Activated T-helper 1 cell treated with anti-CD3 and anti-CD28 coated beads, Interleukin-2, amount 50 U/mL, for 16 hours (primary cell): ENCODE measurements at places on chromosomes 7 and 10.

- peak; percentile 0 for DNase-seq
These were observed 973 bp downstream of the SDK1 start for GRCh38 chr7:3301831-3302618.

DNA sequence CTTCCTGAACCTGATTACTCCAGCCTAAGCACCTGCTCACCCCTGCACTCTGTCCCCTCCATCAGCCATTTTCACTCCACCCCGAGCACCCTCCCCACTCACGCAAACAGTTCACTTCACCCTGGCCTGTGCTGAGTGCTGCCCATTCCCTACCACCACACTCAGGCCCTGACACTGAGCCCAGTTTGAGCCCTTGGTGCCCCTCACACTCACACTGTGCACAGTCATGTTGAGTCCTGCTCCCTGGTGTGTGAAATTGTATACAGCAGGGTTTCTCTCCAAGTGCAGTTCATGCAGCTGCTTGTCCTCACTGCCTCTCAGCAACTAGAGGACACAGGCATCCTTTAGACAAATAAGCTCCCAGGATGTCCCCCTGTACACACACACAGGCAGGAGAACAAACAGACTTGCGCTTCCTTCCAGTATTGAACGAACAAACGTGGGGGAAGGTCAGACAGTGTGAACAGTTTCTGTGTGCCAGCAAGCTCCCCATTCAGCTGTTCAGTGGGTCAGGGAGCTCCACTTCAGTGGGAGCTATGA lies 6.8 kb downstream of the MYO1G start:
- DNase-seq: no peak

- no peak for DNase-seq
These were observed 54.8 kb downstream of the PPP1R17 start for GRCh38 chr7:31741852-31742251.

- DNase-seq: peak; percentile 81
These were observed at the start of gene EXOC4 for GRCh38 chr7:133252858-133253518. EXOC4 (plus strand) TSS chr7:133253078.

DNA sequence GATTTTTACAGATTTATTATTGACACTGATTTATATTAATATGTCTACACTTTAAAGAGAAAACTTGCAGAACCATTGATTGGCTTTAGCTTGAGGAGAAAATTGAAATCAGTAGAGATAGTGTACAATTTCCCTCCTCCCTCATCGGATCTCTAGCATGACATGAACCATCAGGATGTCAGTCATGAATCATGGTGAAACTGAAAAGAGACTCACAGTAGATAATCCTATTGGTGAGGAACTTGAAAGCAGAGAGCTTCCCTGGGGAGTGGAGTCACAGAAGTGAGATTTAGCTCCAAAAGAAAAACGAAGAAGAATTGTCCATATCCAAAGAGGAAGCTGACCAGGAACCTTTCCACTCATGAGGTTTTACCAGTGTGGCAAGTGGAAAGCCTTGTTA lies 346.8 kb downstream of the ABCA13 start:
- no peak for DNase-seq

GRCh38 chr10:132446661-132447445 lies 49.9 kb downstream of the PWWP2B start:
- DNase-seq: peak; percentile 23

GRCh38 chr10:87818505-87819288 lies 671 bp upstream of the ATAD1 start:
- peak; percentile 38 for DNase-seq

DNA sequence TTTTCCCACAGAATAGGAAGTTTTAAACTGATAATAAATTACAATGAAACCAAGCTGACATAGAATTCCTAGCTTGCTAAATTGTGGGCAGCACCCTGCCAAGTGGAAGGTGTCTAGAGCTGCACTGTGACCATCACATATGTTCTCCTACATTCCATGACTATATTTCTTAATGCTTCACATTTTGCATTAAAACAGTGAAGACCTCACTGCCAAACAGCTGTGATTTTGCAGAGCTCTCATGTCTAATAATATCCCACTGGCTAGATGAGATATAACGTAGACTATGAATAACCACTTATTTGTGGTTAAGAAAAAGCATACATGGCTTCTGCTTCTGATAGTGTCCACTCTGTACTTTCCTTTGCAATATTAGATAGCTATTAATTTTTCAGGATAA lies 228.3 kb upstream of the TEX47 start:
- no peak for DNase-seq

DNA sequence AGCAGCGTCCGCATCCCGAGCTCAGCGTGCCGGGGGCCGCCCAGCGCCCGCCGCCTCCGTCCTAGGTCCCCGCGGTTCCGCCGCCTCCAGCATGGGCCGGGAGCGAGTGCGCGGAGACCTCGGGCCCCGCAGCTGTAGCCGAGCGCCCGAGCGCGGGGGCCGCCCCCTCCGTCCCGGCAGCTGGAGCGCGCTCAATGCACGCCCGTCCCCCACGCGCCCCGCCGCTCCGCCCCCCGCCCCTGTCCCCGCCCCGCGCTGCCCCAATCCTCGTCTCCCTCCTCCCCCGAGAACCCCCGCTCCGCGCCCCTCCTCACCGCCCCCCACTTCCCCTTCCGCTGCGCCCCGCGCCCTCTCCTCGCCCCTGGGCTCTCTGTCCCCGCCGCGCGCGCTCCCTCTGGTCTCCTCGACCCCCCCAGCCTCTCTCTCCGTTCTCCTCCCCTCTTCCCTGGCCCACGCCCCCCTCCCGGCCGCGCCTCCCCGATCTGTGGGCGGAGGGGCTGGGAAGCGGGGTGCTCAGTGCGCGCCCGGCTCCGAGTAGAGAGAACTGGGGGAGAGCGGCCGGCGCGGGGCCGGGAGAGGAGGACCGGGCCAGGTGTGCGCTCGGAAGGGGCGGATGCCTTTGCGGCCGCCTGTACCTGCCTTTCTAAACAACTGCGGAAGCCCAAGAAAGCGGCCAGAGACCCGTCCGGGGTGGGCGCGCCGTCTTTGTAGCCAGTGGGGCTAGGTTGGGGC lies at the start of gene VIPR2:
TSS of gene VIPR2 (minus strand) at position 110 of the 732 bp plus-strand sequence. CDS start at position 14, 96 bp downstream.
- no peak for DNase-seq

DNA sequence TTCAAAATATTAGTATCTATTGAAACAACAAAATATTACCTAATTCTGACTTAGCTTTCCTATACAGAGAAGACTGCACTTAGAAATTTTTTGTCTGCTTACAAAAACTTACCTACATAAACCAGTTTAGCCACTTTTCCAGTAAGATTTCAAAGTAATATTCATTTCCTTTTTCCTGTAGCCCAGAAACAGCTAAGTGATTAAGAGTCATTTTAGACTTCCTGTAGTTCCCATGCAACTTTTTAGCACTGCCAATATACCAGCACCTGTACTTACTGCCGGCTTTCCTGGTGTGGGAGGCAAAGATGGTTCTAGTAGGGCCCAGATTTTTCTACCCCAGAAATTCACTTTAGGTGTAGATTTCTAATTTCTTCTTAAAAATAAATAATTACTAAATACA lies 21.8 kb downstream of the NT5C2 start:
- no peak for DNase-seq

- no peak for DNase-seq
These were observed 9.6 kb upstream of the KIF5B start for GRCh38 chr10:32065856-32066255.

DNA sequence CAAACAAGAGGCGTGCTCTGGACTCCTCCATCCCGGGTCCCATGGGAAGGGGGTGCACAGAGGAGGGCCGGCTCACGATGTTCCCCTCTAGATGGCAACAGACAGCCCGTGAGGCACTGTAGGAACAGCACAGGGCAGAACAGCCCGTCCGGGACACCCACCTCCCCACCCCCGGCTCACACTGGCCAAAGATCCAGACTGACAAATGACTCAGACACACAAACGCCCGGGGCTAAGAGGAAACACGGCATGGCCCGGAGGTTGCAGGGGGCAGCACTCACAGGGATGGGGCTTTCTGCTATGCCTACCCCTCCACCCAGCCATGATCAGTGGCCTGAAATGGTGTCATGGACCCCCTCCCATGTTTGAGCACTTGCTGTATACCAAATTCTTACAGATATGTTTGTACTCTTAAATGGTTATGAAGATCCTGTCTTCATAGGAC lies 4.9 kb upstream of the ELN start:
- DNase-seq: no peak

- no peak for DNase-seq
These were observed 62.7 kb downstream of the ADRA2A start for GRCh38 chr10:111139567-111139966.

GRCh38 chr10:101444058-101444898 lies 90.3 kb downstream of the BTRC start:
- DNase-seq: no peak

DNA sequence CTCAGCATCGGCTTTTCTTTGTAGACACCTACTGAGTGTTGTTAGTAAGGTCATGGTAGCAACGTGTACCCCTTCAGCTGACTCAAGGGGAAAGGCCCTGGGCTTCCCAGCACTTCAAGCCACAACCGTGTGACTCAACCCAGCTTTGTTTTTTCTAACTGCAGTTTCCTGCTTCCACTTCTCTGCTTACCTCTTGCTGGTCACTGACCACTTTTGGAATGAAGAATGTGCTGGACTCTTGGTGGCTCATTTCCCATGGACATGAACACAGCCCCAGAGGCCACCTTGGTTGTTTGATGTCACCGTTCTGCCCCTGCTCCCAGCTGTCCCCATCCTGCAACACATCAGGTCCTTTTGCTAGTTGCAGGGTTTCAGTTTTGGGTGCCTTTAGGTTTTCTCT lies 69.5 kb upstream of the ZNF438 start:
- DNase-seq: peak; percentile 47

DNA sequence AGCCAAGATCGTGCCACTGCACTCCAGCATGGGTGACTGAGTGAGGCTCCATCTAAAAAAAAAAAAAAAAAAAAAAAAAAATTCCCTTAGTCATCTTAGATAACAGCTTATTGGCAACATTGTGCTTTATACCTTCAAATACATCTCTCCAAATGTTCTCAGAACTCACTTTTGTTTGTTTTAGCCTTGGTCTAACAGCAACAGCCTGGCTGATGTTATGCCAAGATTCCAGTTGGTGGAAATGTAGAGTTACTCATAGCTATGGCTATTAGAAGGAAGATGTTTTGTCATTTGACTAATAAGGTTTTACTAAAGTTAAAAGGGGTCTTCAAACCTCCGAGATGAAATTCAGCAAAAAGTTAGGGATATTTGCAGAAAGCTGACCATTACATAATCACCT lies 481.4 kb downstream of the NEBL start:
- no peak for DNase-seq

GRCh38 chr7:101174322-101174854 lies 5.7 kb downstream of the NAT16 start:
- DNase-seq: no peak

DNA sequence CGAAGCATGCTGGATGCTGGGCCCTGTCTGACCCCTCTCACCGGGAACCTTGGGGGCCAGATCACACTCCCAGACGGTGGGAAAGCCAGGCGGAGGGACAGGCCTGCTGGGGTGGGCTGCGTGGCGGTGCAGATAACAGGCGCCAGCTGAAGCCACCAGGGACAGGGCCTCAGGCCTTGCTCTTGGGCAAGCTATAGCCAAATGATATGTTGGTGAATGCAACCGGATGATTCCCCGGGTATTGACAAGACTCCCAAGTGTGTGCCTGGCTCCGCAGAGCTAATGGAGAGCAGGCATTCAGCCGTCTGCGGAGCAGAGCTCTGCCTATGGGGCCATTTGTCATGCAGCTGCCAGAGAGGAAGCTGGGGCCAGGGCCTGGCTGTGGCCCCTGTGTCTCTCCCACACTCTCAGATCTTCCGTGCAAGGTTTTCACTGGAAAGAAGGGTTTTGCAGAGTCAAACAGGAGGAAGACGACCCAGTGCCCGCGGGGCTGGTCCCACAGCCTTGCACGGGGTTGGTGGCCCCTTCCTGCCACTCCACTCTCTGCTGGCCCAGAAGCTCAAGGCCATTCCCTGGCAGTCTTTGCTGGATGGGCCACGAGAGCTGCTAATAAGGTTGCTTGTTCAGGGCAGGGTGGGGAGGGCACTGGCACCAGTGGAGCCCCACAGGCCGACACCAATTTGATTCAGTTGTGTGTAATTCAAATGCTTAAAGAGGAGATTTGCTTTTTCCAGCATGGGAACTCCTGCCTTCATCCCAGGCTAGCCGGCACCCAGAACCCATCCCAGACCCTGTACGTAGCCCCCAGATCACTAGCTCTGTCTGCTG lies 91.8 kb downstream of the PRKAG2 start:
- DNase-seq: no peak

GRCh38 chr10:57696641-57697040 lies 571.1 kb downstream of the IPMK start:
- DNase-seq: no peak

GRCh38 chr10:14658331-14659127 lies 116.2 kb downstream of the FAM107B start:
- DNase-seq: no peak

- no peak for DNase-seq
These were observed 93.2 kb downstream of the ZRANB1 start for GRCh38 chr10:125035136-125035535.

GRCh38 chr10:4652111-4653010 lies 173.6 kb upstream of the AKR1E2 start:
- DNase-seq: no peak

GRCh38 chr7:75045881-75046280 lies 27.7 kb downstream of the RCC1L start:
- no peak for DNase-seq

GRCh38 chr10:101631821-101632475 lies 43.8 kb downstream of the DPCD start:
- DNase-seq: no peak

GRCh38 chr10:69631566-69631965 lies 1.5 kb downstream of the FAM241B start:
- no peak for DNase-seq

- peak; percentile 1 for DNase-seq
These were observed 29.9 kb downstream of the RNLS start for GRCh38 chr10:88553116-88553752.

DNA sequence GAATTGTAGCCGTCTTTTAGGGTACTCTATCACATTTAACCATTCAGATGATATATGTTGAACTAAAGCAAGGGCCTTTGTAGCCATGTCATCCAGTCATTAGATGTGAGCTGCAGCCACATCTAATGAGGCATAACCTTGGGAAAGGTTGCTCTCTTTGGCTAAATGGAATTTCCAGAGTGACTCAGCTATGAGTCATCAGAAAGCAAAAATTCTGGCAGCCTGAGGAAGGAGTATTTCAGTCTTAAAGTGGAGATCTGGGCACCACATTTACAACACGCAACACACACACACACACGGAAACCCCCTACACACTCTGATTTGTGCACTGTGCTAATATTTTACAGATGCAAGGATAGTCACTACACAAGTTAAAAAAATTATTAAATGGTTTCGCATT lies 176.9 kb upstream of the ZWINT start:
- DNase-seq: no peak

GRCh38 chr10:25959540-25960232 lies 25.7 kb downstream of the MYO3A start:
- DNase-seq: no peak
